ENCODE measurements at places on chromosomes 3 and 15.

- DNase-seq = no peak
Measured at GRCh38 chr3:48601622-48601994, 6.5 kb upstream of the COL7A1 start.

GRCh38 chr3:119497820-119498185 lies 544 bp upstream of the TIMMDC1 start:
- DNase-seq = peak; percentile 31

GRCh38 chr15:68499620-68500312 lies 67.8 kb upstream of the ITGA11 start:
- no peak for DNase-seq

- no peak for DNase-seq
Measured at GRCh38 chr3:148998715-148999423, 7.5 kb downstream of the GYG1 start.

GRCh38 chr3:60391292-60391691 lies 860.0 kb downstream of the FHIT start:
- no peak for DNase-seq

DNA sequence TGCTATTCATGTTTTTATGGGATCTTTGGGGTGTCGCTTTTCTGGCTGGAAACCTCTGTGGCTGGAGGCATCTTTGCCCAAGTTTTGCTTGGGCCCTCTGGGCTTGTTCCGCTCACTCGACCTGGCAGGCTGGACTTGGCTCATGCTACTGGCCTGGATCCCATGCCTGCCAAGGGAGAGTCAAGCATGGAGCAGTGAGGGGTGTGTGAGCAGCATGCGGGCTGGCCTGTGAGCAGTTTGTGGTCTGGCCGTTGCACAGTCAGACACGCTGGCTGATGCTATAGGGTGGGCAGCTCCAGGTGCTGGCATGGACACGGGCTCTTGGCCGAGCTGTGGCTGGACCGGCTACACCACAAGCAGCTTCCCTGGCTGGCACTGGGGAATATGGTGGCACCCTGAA lies 491.1 kb downstream of the AGBL1 start:
- no peak for DNase-seq

DNA sequence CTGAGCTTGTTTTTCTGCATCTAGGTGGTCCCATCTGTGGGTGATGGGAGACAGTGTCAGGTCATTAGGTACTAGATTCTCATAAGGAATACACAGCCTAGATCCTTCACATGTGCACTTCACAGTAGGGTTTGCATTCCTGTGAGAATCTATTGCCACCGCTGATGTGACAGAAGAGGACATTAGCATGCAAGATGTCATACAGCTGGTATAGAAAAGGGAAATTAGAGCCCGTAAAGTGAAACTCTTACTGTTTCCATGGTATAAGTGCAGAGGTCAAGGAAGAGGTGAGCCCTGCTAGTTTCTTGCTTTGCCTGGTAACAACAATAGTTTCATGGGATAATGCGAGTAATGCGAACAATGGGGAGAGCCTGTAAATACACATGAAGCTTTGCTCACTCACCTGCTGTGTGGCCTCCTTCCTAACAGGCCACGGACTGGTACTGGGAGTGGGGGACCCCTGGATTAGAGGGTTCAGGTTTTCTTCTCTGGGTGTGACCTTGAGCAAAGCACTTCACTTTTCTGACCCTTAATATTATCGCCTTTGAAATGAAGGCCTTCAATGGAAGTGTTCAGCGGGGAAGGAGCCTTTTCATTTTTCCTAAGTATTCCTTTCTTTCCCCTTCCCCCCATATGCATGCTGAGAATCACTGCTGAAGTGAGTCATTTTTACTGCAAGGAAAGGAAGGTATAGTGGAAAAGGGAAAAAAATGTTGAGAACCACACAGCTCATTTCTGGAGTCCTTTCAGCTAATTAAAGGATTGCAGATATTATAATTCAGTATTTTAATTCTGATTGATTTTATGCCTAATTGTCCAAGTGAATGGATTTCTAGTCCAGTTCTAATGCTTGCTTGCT lies 286.4 kb downstream of the UBE2E2 start:
- no peak for DNase-seq

DNA sequence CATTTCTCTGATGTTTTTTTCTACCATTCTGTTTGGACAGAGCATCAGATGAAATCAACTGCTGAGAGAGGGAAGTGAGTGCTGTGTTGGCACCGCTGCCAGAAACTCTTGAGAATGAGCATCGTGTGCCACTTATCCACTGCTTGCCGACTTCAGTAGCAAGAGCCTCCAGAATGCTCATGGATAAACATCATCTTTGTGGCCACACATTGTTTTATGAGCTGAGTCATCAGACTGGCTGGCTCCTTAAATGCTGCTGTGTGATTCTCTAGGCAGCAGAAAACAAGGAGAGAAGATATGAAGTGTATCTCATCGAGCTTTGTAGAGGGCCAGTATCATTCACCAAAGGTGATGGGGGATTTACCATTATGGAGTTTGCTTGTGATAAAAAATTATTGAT lies 3.4 kb upstream of the DOCK3 start:
- no peak for DNase-seq

DNA sequence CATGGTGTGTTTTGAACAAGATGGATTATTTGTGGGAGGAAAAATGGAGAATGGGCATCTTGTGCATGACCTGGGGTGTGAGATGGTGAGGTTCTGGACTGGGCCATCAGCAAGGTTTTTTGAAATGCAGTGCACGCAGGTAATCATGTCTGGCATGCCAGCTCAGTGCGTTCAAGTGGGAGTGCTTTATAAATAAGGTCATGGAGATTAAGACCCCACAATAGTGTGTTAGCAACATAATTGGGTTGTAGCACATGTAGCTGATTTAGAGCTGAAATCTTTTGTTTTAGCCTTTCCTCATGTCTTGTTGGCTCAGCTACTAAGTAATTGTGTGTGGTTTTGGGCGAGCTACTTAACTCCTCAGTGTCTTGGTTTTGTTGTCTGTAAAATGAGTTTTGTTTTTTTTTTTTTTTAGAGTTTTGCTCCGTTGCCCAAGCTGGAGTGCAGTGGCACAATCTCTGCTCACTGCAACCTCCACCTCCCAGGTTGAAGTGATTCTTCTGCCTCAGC lies 3.9 kb upstream of the CACNA1D start:
- no peak for DNase-seq

- no peak for DNase-seq
Measured at GRCh38 chr3:168398371-168399025, 302.8 kb upstream of the GOLIM4 start.

DNA sequence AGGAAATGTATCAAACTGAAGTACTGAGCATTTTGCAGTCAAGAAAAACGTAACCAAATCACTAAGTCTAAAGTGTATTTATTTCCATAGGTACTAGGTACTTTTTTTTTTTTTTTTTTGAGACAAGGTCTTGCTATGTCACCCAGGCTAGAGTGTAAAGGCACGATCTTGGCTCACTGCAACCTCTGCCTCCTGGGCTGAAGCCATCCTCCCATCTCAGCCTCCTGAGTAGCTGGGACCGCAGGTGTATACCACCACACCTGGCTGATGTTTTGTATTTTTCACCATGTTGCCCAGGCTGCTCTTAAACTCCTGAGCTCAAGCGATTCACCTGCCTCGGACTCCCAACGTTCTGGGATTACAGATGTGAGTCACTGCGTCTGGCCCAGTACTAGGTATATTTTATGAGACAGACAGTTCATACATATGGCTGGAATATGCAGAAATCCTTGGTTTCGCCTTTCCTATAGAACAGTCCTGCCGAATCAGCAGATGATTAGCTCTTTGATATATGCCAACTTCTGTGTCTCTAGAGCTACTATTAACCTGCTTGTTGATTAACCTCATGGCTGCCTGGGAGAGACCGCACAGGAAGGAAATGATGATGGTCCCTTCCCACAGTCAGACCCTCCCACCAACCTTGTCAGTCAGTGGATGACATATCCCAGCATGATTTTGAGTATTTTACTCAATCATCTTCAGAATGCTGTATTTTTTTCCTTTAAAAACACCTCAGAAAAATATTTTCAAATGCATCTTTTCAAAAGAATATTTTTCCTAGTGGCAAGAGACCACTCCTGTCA lies 32.3 kb downstream of the TMOD3 start:
- DNase-seq = no peak

DNA sequence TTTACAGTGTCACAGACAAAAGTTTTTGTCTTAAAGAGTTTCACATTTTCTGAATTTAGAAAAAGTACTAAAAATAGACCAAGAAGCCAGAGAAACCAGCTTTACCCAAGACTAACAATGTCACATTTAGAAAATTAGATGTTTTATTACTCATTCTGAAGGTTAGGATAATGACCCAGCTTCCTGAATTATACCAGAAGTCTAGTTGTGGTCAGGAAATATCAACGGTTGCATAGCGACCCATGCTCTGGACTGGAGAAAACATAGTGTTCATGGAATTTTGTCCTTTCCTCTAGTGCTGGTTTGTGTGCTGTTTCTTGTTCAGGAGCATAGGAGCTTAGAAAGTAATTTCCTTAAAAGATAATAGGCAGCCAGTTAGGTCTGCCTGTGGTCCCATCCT lies 59.0 kb downstream of the DPPA2 start:
- peak; percentile 54 for DNase-seq

GRCh38 chr3:20422391-20422790 lies 236.4 kb upstream of the SGO1 start:
- DNase-seq = no peak

GRCh38 chr15:25701721-25702465 lies 161.2 kb downstream of the ATP10A start:
- no peak for DNase-seq

DNA sequence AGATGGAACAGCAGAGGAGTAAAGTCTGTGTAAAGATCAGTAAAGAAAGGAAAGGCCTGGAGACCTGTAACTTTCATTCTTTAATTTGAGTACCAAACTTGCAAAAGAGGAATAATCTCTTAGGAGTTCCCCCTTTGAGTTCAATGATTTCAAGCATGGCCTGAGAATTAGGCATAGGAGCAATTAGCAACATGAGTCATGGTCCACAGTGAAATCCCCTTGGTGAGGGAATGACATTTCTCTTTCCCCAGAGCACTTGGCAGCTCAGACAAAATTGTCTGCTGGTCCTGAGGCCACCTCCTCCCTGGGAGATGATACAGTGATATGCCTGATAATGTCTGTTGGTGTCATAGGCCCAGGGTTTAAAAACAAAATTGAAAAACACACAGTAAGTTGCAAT lies 81.4 kb upstream of the CRBN start:
- DNase-seq = no peak

DNA sequence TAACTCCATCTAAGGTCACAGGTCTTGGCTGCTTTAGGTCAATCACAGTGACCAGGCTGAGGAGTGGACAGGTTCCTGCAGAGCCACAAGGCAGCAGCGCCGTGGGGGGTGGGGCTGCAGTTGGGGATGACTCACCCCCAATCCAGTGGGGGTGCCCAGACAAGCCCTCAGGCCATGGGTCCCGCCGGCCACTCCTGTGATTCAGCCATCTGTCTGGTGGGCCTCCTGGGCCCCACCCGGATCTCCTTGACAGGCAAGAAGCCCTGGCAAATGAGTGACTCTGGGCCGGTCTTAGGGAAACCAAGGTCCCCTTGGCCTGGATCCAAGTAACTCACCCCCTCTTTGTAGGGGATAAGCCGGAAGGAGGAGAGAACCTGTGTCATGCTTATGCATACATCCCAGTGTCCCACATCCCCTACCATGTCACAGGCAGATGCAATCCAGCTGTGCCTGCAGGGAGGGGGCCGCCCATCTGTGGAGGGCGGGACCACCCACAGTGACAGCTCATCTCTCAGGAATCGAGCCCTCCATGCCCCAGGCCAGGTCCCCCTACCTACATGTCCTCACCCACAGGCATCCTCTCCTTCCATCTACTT lies 495 bp upstream of the COL7A1 start:
- no peak for DNase-seq

Measured in right hindlimb (tissue), 1 donor.